ENCODE measurements at places on chromosomes 12 and 14. TPM values are rescaled to one million over a fixed set of nuclear protein-coding genes. Genes with fewer than 3 reads are reported as not detected.

- H3K27me3 ChIP-seq, result no peaks in the 10 kb centered on the region
- no peak overlapping the region for H3K27ac ChIP-seq
- no peaks in the 10 kb centered on the region for H3K36me3 ChIP-seq
- H3K4me3 ChIP-seq, result no peak overlapping the region
Measured at GRCh38 chr14:66539034-66539433, 31.1 kb downstream of the GPHN start.

GRCh38 chr12:115485503-115485902 is 792.0 kb downstream of the MED13L start:
- H3K4me3 ChIP-seq, result no peak overlapping the region
- no peaks in the 10 kb centered on the region for H3K4me1 ChIP-seq
- H3K36me3 ChIP-seq, result no peaks in the 10 kb centered on the region
- H3K27ac ChIP-seq, result no peak overlapping the region
- DNase-seq, result no peak

- H3K27ac ChIP-seq, result no peak overlapping the region
- no peaks in the 10 kb centered on the region for H3K27me3 ChIP-seq
- no peaks in the 10 kb centered on the region for H3K36me3 ChIP-seq
- no peak overlapping the region for H3K4me3 ChIP-seq
- DNase-seq, result no peak
- no peaks in the 10 kb centered on the region for H3K4me1 ChIP-seq
Measured at GRCh38 chr14:100081997-100082625, 16.9 kb downstream of the EVL start.

- H3K4me3 ChIP-seq, result no peak overlapping the region
- H3K4me1 ChIP-seq, result peaks cover 1% of the 10 kb centered on the region
- no peaks in the 10 kb centered on the region for H3K36me3 ChIP-seq
Measured at GRCh38 chr12:62075870-62076269, 184.3 kb upstream of the USP15 start.

- no peak for DNase-seq
- H3K27me3 ChIP-seq, result no peaks in the 10 kb centered on the region
- no peaks in the 10 kb centered on the region for H3K36me3 ChIP-seq
- no peak overlapping the region for H3K4me3 ChIP-seq
Measured at GRCh38 chr14:103071544-103072251, 12.3 kb upstream of the LBHD2 start.

GRCh38 chr14:70254476-70254961 is 65.8 kb upstream of the SLC8A3 start:
- peak; percentile 77 for DNase-seq
- no peak overlapping the region for H3K4me3 ChIP-seq

DNA sequence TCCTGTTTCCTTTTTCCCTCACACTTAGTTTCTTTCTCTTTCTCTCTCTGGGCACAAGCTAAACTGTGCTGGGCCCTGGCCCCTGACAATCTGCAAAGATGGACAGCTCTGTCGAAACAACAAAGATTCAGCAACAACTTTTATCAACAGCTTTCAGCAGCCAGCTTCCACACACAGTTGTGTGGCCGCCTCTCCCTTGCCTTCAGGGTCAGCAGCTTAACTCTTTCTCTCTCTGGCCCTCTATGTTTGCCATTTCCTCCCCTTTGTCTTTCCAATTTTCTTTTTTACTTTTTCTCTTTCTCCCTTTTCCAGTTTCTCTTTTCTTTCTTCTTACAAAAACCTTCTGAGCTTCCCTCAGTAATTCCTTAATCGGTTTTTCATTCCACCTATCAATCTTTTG is 43.3 kb downstream of the IQSEC3 start:
- H3K4me1 ChIP-seq, result no peaks in the 10 kb centered on the region
- H3K4me3 ChIP-seq, result no peak overlapping the region
- H3K27me3 ChIP-seq, result no peaks in the 10 kb centered on the region
- no peaks in the 10 kb centered on the region for H3K36me3 ChIP-seq
- DNase-seq, result no peak

DNA sequence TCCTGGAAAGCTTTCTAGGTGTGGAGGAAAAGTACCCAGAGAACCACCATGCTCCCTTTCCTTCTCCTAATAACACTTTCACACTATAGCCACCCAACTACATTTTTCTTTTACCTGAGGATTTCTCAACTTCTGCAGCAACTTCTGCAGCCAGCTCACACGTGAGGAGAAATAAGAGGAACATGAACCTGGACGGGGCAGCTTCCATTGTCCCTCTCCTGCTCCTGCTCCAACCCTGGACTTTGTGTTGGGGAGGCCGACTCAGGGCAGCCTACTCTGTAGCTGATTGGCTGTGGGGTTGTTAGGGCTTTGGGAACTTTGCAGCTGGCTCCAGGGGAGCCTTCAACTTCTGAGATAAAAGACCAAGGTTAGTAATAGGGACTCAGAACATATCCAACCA is at the start of gene ERP27:
ERP27 (minus strand) TSS at position 237 of the 400 bp plus-strand sequence; CDS start at position 208, 29 bp downstream.
- no peak within 1 kb of the TSS for H3K4me3 ChIP-seq
- H3K36me3 ChIP-seq, result no peaks in the 10 kb centered on the region
- no peaks in the 10 kb centered on the region for H3K27me3 ChIP-seq
- H3K4me1 ChIP-seq, result no peaks in the 10 kb centered on the region

DNA sequence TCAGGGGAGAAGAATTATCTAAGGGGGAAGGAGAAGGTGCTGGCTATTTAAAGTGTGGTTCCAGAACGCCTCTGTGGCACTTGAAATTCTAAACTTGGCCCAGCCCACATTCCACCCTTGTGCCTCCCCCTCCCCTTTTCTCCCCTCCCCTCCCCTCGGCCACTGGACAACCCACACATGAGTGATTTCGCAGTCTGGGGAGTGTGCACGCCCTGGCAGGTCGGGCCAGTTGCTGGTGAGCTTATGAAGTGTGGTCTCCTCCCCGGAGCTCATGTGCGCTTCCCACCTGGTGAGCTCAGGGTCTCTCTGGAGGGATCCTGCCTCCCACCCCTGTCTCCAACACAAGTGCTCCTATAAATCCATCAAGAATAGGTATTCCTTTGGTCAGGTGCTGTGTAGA is at the start of gene SLC6A13:
SLC6A13 (minus strand) TSS at position 20 of the 400 bp plus-strand sequence. CDS start 2,784 bp downstream, outside the sequence.
- H3K36me3 ChIP-seq, result no peaks in the 10 kb centered on the region
- no peaks in the 10 kb centered on the region for H3K27me3 ChIP-seq
- no peaks in the 10 kb centered on the region for H3K4me1 ChIP-seq
- no peak for DNase-seq

- DNase-seq, result no peak
- H3K27me3 ChIP-seq, result no peaks in the 10 kb centered on the region
- H3K36me3 ChIP-seq, result no peaks in the 10 kb centered on the region
- no peak overlapping the region for H3K4me3 ChIP-seq
Measured at GRCh38 chr12:85755760-85756159, 80.4 kb downstream of the RASSF9 start.

- no peaks in the 10 kb centered on the region for H3K27me3 ChIP-seq
- H3K36me3 ChIP-seq, result no peaks in the 10 kb centered on the region
- no peak for DNase-seq
- peaks cover 13% of the 10 kb centered on the region for H3K4me1 ChIP-seq
Measured at GRCh38 chr14:52055167-52055566, 13.7 kb downstream of the NID2 start.

- no peak overlapping the region for H3K4me3 ChIP-seq
- H3K27me3 ChIP-seq, result no peaks in the 10 kb centered on the region
- H3K36me3 ChIP-seq, result no peaks in the 10 kb centered on the region
Measured at GRCh38 chr12:132393245-132393795, 63.9 kb upstream of the GALNT9 start.

GRCh38 chr12:11321980-11322379 is 11.7 kb upstream of the PRB4 start:
- no peaks in the 10 kb centered on the region for H3K4me1 ChIP-seq
- no peak for DNase-seq
- H3K4me3 ChIP-seq, result no peak overlapping the region
- H3K36me3 ChIP-seq, result no peaks in the 10 kb centered on the region
- no peak overlapping the region for H3K27ac ChIP-seq

- H3K4me1 ChIP-seq, result no peaks in the 10 kb centered on the region
- H3K4me3 ChIP-seq, result no peak overlapping the region
- H3K27ac ChIP-seq, result peak overlapping the region; percentile 82
- H3K27me3 ChIP-seq, result no peaks in the 10 kb centered on the region
- DNase-seq, result peak; percentile 95
Measured at GRCh38 chr14:68788996-68789820, 3.7 kb downstream of the ZFP36L1 start.

- DNase-seq, result no peak
- no peaks in the 10 kb centered on the region for H3K36me3 ChIP-seq
Measured at GRCh38 chr12:24198070-24198469, 248.6 kb upstream of the SOX5 start.

GRCh38 chr14:50364792-50365191 is 31.9 kb downstream of the CDKL1 start:
- H3K4me3 ChIP-seq, result no peak overlapping the region
- no peaks in the 10 kb centered on the region for H3K4me1 ChIP-seq
- H3K36me3 ChIP-seq, result no peaks in the 10 kb centered on the region
- H3K27me3 ChIP-seq, result no peaks in the 10 kb centered on the region

DNA sequence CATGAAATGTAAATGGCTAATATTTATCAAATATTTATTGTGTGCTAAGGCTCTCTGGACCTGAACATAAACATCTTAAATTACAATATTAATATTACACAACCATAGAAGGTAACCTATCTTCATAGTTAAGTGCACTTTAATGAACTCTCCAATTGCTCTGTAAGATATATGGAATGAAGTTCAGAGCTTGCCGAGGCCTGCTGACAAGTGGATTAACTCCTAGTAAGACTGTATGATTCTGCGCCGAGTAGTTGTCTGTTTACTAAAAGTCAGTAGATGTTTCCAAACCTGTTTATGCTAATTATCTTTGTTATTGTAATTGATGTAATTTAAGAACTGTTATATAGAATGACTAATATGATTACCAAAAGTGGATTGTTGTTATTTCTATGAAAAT is 77.2 kb downstream of the PTPRR start:
- no peaks in the 10 kb centered on the region for H3K36me3 ChIP-seq
- no peak overlapping the region for H3K4me3 ChIP-seq
- H3K4me1 ChIP-seq, result peaks cover 3% of the 10 kb centered on the region
- H3K27me3 ChIP-seq, result no peaks in the 10 kb centered on the region

DNA sequence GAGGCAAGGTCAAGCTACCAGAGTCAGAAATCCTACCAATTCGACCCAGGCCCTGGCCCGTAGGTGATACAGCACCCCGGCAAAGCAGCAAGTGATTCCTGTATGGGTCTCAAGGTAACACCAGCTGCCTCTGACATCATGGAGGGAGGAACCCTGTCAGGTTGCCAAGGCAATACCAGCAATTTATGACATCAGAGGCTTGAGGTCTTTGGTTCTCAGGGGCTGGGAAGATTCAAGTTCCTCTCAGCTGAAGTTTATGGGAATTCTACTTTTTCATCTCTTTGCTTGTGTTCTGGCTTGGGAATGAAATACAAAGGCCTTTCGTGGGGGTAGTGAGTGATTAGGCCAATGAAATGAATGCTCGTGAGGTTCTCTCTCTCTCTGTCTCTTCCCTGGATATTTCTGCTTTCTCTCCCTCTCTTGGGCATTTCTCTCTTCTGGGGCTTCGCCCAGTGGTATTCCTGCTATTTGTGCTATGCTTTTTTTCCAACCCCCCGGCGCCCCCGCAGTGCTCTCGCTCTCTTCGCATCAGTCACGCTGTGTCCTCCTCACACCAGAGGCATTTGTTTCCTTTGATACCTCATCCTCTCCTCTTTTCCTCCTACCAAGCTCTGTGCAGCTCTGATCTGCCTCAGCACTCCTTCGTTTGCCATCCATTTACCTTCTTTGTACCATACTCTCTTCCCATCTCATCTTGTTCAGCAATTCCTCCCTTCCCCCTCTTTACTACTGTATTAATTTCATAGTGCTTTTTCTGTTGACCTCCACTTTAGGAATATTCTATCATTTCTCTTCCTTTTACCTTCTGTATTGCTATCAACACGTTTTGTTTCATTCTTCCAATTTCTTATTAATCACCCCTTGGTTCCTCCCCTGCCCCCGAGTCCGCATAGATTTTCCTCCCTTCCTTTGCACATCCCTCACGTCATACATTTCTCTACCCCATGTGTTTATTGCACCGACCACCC is 2.9 kb downstream of the ZFHX2 start:
- no peaks in the 10 kb centered on the region for H3K4me1 ChIP-seq
- no peak overlapping the region for H3K27ac ChIP-seq
- no peaks in the 10 kb centered on the region for H3K36me3 ChIP-seq
- no peak overlapping the region for H3K4me3 ChIP-seq
- no peak for DNase-seq
- H3K27me3 ChIP-seq, result no peaks in the 10 kb centered on the region

DNA sequence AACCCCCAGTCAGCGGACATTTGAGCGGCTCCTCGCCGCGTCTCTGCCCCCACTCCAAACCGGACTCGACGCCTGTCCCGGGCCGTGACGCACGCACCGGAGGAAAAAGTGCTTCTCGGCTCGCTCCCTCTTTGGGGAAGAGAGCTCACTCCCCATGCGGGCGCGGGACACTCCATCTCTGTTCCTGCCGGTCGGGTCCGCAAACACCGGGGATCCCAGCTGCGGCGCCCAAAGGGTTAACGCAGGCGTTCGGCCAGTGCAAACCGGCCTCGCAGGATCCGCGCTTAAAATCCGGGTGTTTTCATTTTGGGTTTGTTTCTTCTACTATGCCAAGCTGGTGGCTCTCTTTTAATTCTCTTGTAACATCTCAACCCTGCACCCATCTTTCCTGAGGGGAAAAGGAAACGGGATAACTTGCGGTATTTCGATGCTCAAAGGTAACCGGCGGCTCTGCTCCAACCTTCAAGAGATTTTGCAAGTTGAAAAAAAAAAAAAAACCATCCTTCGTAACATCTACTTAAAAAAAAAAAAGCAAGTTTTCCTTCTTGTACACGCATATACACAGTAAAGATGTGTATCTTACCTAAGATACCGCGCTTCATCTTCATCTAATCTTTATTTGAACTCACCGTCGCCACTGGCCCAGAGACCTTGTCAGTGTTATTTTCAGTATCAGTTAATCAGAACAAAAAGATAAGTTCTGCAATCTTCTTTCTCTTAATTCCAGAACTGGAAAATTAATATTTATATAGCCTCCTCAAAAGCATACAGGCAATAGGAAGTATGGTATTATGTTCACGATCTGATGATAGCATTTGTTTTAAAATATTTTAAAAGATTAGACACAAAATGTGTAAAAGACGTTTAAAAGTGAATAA is 1.6 kb upstream of the ATP2B1 start:
- peak overlapping the region; percentile 73 for H3K4me3 ChIP-seq
- no peaks in the 10 kb centered on the region for H3K27me3 ChIP-seq
- DNase-seq, result peak; percentile 90
- peak overlapping the region; percentile 2 for H3K27ac ChIP-seq
- no peaks in the 10 kb centered on the region for H3K4me1 ChIP-seq
- H3K36me3 ChIP-seq, result no peaks in the 10 kb centered on the region

GRCh38 chr12:104485651-104486362 is 29.1 kb downstream of the CHST11 start:
- H3K4me1 ChIP-seq, result no peaks in the 10 kb centered on the region
- no peak overlapping the region for H3K4me3 ChIP-seq
- no peaks in the 10 kb centered on the region for H3K36me3 ChIP-seq
- no peak for DNase-seq
- no peak overlapping the region for H3K27ac ChIP-seq
- H3K27me3 ChIP-seq, result no peaks in the 10 kb centered on the region

GRCh38 chr12:120235369-120236323 is 29.9 kb downstream of the PXN start:
- no peak for DNase-seq
- H3K27ac ChIP-seq, result peak overlapping the region; percentile 10
- no peaks in the 10 kb centered on the region for H3K4me1 ChIP-seq
- no peaks in the 10 kb centered on the region for H3K36me3 ChIP-seq

The CCDC198 gene
- not detected for total RNA-seq

The PAX9 gene
- total RNA-seq, result 3.4 TPM

The CHURC1 gene
- total RNA-seq, result 75.6 TPM

The GTF2H3 gene
- 16.2 TPM for total RNA-seq

The TMPRSS12 gene
- total RNA-seq, result not detected

The ESRRB gene
- total RNA-seq, result 0.33 TPM

The ACVRL1 gene
- total RNA-seq, result 96.9 TPM

The PLD4 gene
- 0.62 TPM for total RNA-seq

The AMN gene
- 0.48 TPM for total RNA-seq

The WDHD1 gene
- 2.0 TPM for total RNA-seq

The MYF5 gene
- total RNA-seq, result not detected

The PCNX4 gene
- 49.7 TPM for total RNA-seq

The OR6C6 gene
- total RNA-seq, result not detected

The EPYC gene
- total RNA-seq, result not detected

The SMIM41 gene
- not detected for total RNA-seq

The UNG gene
- 9.1 TPM for total RNA-seq

The TAS2R7 gene
- total RNA-seq, result not detected
